ENCODE measurements at places on chromosomes 13 and 19. TPM values are rescaled to one million over a fixed set of nuclear protein-coding genes. Genes with fewer than 3 reads are reported as not detected.

Gene ZNF177
- polyA plus RNA-seq, result 1.2 TPM

Gene ZNF547
- polyA plus RNA-seq, result 2.0 TPM

Gene COG3
- polyA plus RNA-seq, result 16.6 TPM

Gene IFNL1
- not detected for polyA plus RNA-seq

Gene CCNE1
- polyA plus RNA-seq, result 5.1 TPM

Gene LYPD5
- polyA plus RNA-seq, result 1.4 TPM

Gene NALCN
- 3.5 TPM for polyA plus RNA-seq

All from GM23248 (cell line).